ENCODE measurements at places on chromosomes 1 and 21.

GRCh38 chr1:70091811-70092210 lies 113.6 kb downstream of the LRRC40 start:
- no peak for DNase-seq

DNA sequence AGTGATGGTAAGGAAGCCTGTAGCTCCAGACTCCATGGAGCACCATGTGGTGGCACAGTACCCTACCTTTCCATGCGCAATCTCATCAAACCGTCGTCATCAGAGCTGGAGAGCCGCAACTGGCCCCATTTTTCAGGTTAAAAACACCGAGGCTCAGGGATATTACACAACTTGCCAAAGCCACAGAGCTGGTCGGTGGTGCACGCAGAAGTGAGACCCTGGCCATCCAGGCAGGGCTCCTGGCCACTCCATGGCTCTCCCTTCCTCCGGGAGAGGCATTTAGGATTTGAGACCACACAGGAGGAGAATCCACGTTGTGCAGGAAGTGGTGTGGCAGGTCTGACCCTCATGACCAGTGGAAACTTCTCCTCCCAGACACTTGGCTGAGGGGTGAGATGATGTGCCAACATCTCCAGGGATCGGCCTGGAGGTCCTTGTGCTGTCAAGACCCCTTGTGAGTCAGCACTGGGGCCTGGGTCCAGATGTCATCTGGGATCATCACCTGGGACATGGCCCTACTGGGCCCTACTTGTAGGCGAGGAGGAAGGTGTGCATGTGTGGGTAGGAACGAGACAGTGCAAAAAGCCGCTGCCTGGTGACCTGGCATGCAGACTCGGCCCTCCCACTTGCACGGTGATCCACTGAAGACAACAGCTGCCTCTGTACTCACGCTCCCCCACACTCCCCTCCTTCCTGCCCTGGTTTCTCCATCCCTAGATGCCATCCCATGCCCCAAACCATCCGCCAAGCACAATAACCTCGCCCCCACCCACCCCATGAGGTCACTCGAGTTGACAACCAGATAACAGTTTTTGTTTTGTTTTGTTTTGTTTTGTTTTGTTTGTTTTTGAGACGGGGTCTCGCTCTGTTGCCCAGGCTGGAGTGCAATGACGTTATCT lies 10.4 kb downstream of the TFF3 start:
- no peak for DNase-seq

DNA sequence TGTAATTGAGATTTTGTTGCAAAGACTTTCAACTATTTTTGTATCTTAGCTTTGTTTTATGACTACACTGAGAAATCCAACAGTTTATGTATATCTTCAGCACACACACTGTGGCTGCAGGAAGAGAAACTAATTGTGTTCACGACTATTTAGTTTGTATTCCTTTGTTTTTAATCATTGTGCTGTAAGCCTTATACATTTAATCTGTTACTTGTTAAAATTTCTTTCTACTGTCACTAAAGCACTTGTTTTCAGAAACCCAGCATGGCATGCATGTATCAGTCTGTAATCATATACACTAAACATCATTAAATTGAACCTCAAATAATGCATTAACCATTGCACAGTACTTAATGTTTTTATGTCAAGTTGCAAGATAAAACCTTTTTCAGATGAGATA lies 656 bp downstream of the ANGPTL1 start:
- no peak for DNase-seq

GRCh38 chr1:26858160-26858559 lies 4.8 kb upstream of the SFN start:
- no peak for DNase-seq

GRCh38 chr1:32494196-32494595 lies 29.3 kb downstream of the ZBTB8B start:
- peak; percentile 33 for DNase-seq

DNA sequence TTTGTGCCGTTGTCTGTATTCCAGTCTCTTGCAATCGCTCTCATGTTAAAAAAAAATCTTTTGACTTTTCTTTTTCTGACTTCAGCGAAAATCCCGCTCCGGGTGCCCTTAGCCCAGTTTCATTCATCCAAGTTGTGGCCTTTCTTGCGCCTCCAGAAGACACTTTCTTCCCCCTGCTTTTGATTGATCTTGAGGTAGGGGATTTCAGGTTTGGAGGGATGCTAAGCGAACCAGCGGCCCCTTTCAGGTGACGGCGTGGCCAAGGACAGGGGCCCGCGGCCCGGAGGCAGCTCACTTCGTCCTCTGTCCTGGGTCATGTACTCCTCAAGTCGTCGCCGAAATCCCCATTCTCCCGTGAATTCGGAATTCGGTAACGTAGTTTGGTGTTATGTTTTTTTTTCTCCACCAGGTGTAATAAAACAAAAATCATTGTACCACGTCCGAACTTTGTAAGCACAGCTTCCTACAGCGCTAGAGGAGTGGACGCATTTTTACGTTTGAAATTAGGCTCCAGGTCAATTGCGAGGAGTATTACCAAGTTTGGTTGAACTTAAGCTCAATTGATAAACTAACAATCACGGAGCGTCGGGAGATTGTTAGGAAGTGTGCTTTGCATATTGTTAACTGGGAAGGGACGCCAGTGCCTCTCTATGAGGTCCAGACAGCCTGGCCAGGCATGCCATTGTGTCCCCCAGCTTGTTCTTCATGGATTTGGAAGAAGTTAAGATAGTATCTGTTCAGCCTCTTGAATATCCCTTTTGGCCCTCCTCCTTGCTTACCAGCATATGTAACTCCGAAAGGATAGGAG lies 1.1 kb downstream of the MRPS6 start:
- peak; percentile 22 for DNase-seq

GRCh38 chr1:81802457-81802706 lies 1.6 kb downstream of the ADGRL2 start:
- DNase-seq: no peak

DNA sequence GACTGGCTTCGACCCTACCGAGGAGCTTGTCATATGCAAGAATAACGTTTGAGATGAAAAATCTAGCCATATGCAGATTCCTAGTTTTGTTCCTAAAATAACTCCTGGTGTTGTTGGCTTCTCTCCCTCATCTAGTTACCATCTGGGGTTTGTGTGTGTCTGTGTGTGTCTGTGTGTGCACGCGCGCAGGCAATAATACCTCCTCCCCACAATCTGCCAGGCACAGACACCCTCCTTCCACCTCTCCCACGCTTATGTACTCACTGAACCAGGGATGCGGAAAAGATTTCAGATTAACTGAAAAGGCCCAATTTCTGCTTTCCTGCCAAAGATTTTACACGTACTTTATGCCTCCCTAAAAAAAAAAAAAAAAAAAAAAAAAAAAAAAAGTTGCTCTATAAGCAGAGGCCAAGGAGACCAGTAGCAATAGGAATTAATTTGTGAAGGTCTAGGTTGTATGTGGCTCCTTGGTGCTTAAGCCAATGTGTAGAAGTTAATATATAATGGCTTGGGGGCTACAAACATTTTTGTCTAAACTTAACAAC lies 452.7 kb downstream of the NUF2 start:
- DNase-seq: no peak

- DNase-seq: no peak
Measured at GRCh38 chr21:44907966-44908895, 12.5 kb downstream of the ITGB2 start.

- no peak for DNase-seq
Measured at GRCh38 chr1:201706109-201706508, 122.8 kb upstream of the IPO9 start.

DNA sequence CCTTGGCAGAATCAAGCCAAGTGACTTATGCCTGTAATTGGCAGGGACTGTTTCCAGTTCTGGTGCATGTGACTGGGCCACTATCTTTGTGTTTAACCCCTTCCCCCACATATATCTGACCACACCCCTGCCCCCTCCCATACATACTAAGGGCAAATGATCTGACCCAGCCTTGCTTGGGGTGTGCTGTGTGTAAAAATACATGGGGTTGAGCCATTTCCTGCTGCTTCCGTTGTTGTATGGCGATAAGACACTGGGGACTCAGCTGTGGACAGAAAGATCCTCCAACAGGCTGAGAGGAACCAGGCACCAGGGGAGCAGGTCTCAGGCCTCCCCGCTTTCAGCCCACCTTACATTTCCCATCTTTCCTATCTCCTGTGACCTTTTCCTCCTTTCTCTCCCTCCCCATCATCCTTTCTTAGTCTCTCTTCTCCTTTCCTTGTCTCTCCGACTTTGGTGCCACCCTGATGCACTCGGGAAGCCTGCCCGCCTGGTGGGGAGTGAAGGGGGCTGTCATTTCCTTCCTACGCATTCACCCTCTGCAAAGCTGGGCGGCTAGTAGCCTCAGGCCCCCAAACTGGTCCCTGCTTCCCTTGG lies 39.7 kb downstream of the TMCC2 start:
- no peak for DNase-seq

DNA sequence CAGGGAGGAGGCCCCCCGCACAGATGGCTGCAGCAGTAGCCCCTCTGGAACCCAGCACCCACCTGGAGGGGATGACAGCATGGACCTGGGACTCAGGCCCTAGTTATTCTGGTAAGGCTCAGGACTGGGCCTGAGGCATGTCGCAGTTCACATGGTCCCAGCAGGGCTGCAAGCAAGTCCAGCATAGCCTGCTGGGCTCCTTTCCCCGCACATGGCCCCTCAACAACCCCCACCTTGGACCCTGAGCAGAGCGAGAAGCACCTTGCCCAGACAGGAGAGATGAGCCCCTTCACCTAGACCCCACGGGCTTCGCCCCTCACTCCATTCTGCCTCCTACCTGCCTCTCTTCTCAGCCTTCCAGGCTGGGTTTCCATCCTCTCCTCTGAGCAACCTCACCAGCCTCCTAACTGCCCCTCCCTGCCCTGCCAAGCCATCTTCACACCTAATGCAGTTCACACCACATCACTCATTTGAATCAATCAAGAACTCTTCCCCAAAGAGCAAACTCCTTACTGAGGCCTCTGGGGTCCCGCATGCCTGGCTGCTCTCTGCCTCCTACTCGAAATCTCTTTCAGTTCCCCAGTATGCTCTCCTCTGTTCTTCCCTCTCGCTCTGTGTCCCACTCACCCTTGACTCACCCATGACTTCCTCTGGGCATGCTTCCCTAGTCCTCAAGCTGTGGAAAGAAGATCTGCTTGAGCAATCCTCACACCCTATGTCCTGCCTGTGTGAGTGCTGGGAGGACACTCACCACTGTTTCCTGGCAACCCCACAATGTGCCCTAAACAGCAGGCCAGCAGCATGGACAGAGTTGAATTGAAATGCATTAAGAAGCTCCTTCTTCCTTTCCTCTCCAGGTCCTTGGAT lies 9.4 kb upstream of the THEMIS2 start:
- DNase-seq: peak; percentile 99

DNA sequence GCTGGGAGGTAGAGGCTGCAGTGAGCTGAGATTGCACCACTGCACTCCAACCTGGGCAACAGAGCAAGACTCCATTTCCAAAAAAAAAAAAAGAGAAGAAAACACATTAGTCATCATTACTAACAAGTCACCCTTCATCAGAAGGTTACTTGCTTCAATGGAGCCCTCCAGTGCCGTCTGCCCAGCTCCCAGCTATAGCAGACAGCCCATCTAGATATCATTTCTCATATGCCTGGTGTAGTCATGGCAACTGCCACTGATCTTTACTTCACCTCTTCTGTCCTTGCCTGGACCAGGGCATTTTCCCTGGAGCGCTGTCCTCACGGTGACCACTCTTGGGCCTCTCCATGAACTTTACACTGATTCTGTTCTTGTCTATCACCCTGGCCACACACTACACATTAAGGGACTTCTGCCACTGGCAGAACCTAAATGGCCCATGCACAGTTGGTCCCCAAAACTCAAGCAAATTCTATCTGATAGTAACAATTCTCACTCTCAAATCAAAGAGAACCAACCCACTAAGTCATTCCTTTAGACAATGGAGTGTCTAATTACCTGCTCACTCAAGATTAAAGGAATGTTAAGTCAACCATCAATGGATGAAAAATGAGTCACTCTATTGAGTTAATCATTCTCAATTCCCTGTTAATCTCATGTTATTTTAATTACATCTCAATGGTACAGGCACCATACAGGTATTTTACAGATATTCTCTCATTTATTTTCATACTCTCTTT lies 12.9 kb downstream of the GPA33 start:
- no peak for DNase-seq

All from mesenchymal stem cell (in vitro differentiated cells and primary cell).